Lung microvascular endothelial cell (primary cell): ENCODE measurements at places on chromosomes 3 and 15. TPM values are rescaled to one million over a fixed set of nuclear protein-coding genes. Genes with fewer than 3 reads are reported as not detected.

STRIT1 gene
- total RNA-seq, result not detected in 2 replicates

MESP2 gene
- total RNA-seq, result not detected in 2 replicates

GOLGA8A gene
- total RNA-seq, result 0.40 and 2.0 TPM in 2 replicates

TGM4 gene
- total RNA-seq, result under 0.01 TPM in 1 of 2 replicates, not detected in the other

IMPDH2 gene
- total RNA-seq, result 130 and 331 TPM in 2 replicates

SLC28A1 gene
- total RNA-seq, result not detected in 2 replicates

RGMA gene
- total RNA-seq, result 0.20 and 0.22 TPM in 2 replicates

GORASP1 gene
- 22.4 and 31.3 TPM in 2 replicates for total RNA-seq

SPSB4 gene
- total RNA-seq, result under 0.01 TPM in 2 replicates

WHAMM gene
- 3.9 and 6.0 TPM in 2 replicates for total RNA-seq

GHSR gene
- total RNA-seq, result not detected in 2 replicates

ZNF148 gene
- 15.0 and 20.8 TPM in 2 replicates for total RNA-seq

CELSR3 gene
- 0.20 and 0.22 TPM in 2 replicates for total RNA-seq

SNURF gene
- total RNA-seq, result 27.5 and 42.7 TPM in 2 replicates

NR1I2 gene
- not detected in 2 replicates for total RNA-seq

PTPN9 gene
- 9.2 and 9.7 TPM in 2 replicates for total RNA-seq

CKMT1A gene
- total RNA-seq, result not detected in 2 replicates

CEMIP gene
- total RNA-seq, result under 0.01 and 0.22 TPM in 2 replicates

TP63 gene
- total RNA-seq, result under 0.01 TPM in 1 of 2 replicates, not detected in the other

C3orf22 gene
- total RNA-seq, result not detected in 2 replicates

EHD4 gene
- total RNA-seq, result 54.6 and 71.7 TPM in 2 replicates

NEK11 gene
- total RNA-seq, result 1.1 and 2.0 TPM in 2 replicates

CHRM5 gene
- total RNA-seq, result 0.20 and 0.22 TPM in 2 replicates

IQCB1 gene
- 4.6 and 6.2 TPM in 2 replicates for total RNA-seq

RBM5 gene
- 84.3 and 152 TPM in 2 replicates for total RNA-seq

SCAANT1 gene
- total RNA-seq, result 1.7 TPM in 1 of 2 replicates, not detected in the other

TM4SF18 gene
- 150 and 273 TPM in 2 replicates for total RNA-seq

KNG1 gene
- total RNA-seq, result not detected in 2 replicates

STXBP5L gene
- total RNA-seq, result not detected in 2 replicates

P2RY13 gene
- not detected in 2 replicates for total RNA-seq

CKMT1B gene
- total RNA-seq, result not detected in 2 replicates

OSTN gene
- not detected in 2 replicates for total RNA-seq

LRTM1 gene
- not detected in 2 replicates for total RNA-seq

GMPPB gene
- total RNA-seq, result 12.9 and 19.4 TPM in 2 replicates

EPHB3 gene
- total RNA-seq, result 0.22 and 0.60 TPM in 2 replicates

GOLGA8G gene
- total RNA-seq, result not detected in 2 replicates

CD200R1L gene
- not detected in 2 replicates for total RNA-seq

GOLGA6B gene
- not detected in 2 replicates for total RNA-seq

ONECUT1 gene
- total RNA-seq, result not detected in 2 replicates

CCDC14 gene
- 6.2 and 9.2 TPM in 2 replicates for total RNA-seq

SNX22 gene
- total RNA-seq, result under 0.01 and 0.20 TPM in 2 replicates

RTP3 gene
- not detected in 2 replicates for total RNA-seq

TMEM212 gene
- total RNA-seq, result not detected in 2 replicates

TMEM45A gene
- total RNA-seq, result 10.7 and 18.1 TPM in 2 replicates

ITPKA gene
- 0.20 and 0.65 TPM in 2 replicates for total RNA-seq

ZNF501 gene
- total RNA-seq, result 2.4 and 3.4 TPM in 2 replicates

FOXL2 gene
- total RNA-seq, result under 0.01 TPM in 1 of 2 replicates, not detected in the other

GABRR3 gene
- not detected in 2 replicates for total RNA-seq

COLQ gene
- total RNA-seq, result 0.40 and 0.44 TPM in 2 replicates

PARP15 gene
- 0.40 and 0.44 TPM in 2 replicates for total RNA-seq

FGF12 gene
- 0.87 and 1.6 TPM in 2 replicates for total RNA-seq

MAP1A gene
- 0.20 and 0.44 TPM in 2 replicates for total RNA-seq

ACAD11 gene
- total RNA-seq, result 10.3 and 13.9 TPM in 2 replicates
